ENCODE measurements at places on chromosomes 11 and 22. TPM values are rescaled to one million over a fixed set of nuclear protein-coding genes. Genes with fewer than 3 reads are reported as not detected.
A peak's percentile ranks its signal among the peaks of the same experiment; 100 is the strongest.

Gene KCNK4
- total RNA-seq: 0.29 TPM

Gene NUDT8
- total RNA-seq: 18.5 TPM

Gene PKNOX2
- not detected for total RNA-seq

Gene RBMXL2
- total RNA-seq: not detected

Gene TRIM48
- not detected for total RNA-seq

Gene SELENOM
- 9.8 TPM for total RNA-seq

Gene CHADL
- 0.36 TPM for total RNA-seq

GRCh38 chr11:64856382-64857227, 12.2 kb upstream of the CDC42BPG start:
- peak; percentile 35 for DNase-seq

- peak; percentile 56 for DNase-seq
These were observed 32.2 kb downstream of the CYTH4 start for GRCh38 chr22:37314315-37315074.

- no peak for DNase-seq
These were observed 112.9 kb downstream of the KIF18A start for GRCh38 chr11:27995083-27995482.

DNA sequence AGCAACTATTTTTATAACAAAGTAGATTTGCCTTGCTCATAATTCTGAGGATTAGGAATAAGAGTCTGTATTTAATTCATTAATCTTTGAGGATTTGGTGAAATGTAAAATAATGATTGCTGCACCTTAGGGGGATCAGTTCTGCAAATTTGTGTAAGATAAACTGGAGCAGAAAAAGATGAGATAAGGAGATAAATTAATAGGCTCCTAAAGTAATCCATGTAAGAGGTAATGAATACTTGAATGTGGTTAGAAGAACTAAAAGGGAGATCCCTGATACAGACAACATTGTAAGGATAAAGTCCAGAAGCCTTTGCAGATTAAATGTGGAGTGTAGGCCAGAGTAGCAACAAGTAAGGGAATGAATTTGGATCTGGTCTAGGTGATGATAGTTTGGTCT, 45.6 kb downstream of the PDHX start:
- no peak for DNase-seq

DNA sequence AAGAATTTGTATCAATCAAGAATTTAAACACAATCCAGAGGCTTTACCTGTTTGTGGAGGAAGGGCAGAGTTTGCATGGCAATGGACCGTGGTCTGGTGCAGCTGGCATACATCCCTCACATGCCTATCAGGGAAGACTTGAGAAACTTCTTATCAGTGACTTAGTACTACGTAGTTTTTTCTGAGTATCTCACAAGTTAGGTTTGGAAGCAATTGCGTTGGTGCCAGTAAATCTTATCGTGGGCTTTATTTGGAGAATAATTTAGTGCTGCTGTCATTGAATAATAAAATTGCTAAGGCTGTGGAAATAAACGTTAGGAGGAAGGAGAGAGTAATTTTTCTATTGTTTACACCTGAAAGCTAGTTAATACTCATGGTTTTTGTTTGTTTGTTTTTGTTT, 72.3 kb downstream of the PRMT3 start:
- DNase-seq: no peak

- DNase-seq: no peak
These were observed 7.6 kb downstream of the KLHL35 start for GRCh38 chr11:75425422-75425821.

- DNase-seq: no peak
These were observed 93.4 kb upstream of the BIRC3 start for GRCh38 chr11:102223859-102224258.

DNA sequence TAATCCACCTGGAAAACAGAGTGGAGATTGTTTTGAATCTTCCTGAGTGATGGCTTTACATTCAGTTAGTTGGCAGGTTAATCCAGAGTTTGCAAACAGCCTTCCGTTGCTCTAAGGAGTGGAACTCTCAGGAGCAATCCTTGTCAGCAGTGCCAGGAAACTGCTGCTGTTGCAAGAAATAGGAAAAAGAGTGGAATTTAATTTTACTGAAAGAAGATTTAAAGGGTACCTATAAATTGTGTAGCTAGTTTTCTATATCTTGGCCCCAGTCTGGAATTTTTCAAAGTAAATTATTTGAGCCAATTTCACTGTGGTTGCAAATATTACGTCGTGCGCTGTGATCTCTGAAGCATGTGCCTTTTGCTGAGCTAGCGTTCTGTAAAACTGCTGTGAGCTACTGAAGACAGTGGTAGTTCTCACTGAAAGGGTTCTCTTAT, 55.5 kb upstream of the SLC5A12 start:
- DNase-seq: no peak

DNA sequence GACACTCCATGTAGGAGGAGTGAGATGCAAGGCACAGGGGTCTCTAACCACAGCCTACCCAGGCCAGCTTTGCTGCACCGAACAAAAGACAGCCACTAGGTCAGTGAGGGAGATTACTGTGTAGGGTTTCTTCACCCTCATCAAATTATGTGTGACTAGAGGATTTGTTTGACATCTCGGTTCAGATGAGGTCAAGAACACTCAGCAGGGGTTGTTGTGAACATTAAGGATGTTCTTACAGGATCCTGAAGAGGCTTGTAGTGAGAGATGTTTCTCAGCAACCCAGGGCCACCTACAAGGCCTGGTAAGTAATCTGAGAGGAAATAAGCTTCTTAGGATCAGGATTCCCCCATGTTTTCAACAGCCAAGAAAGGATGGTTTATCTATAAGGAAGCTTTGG, 202.1 kb downstream of the NXPE2 start:
- DNase-seq: no peak

- no peak for DNase-seq
These were observed 9.0 kb downstream of the KIRREL3 start for GRCh38 chr11:126991596-126991995.

DNA sequence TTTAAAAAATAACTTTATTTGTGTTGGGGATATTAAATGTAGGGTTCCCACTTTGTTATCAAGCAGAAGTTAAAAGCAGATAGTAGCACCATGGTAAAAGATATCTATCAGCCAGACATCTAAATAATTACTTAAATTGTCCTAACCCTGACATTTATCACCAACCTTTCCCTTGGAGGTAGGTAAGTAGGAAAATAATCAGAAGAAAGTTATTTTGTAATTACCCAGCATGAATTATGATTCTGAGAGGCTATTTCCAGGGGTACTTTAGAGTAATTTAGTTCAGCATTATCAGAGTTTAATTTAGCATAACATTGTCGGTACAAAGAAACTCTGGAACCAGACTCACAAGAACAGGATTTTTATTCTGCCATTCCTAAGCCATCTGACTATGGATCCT, 23.2 kb upstream of the LRRC55 start:
- no peak for DNase-seq

DNA sequence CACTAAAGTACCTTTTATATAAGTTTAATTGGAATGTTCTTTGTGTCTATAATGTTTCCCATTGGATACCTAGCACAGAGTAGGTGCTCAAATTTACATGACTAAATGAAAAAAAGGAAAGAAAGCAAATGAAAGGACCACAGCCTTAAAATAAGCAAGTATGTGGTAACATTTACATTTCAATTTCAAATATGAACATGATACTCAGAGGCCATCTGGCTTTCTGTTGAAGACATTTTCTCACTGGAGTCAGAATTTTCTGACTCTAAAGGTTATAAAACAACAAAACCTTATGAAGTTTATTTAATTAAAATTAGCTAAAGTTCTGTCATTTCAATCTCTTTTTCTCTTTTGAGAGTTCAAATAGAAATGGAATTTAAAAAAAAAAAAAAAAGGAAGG, 904 bp upstream of the ANGPTL5 start:
- DNase-seq: no peak

GRCh38 chr11:11659567-11660362, 38.0 kb upstream of the GALNT18 start:
- DNase-seq: no peak

GRCh38 chr22:37284805-37285355, 2.6 kb downstream of the CYTH4 start:
- no peak for DNase-seq

All from activated T-helper 1 cell treated with anti-CD3 and anti-CD28 coated beads, Interleukin-12 subunit alpha, Interleukin-12 subunit beta, Interleukin-2, Interleukin-4 antibody, amounts not matched to agents 30 ng/mL and 10 ng/mL and 1 ng/mL, durations not matched to agents 14 hours and 24 hours and 36 hours (primary cell).